ENCODE measurements at places on chromosomes 4 and X. TPM values are rescaled to one million over a fixed set of nuclear protein-coding genes. Genes with fewer than 3 reads are reported as not detected.

ERAS gene
- polyA plus RNA-seq, result not detected

MTMR8 gene
- 3.4 TPM for polyA plus RNA-seq

USP26 gene
- polyA plus RNA-seq, result not detected

FAM3A gene
- polyA plus RNA-seq, result 26.0 TPM

SLITRK2 gene
- not detected for polyA plus RNA-seq

KLHL13 gene
- polyA plus RNA-seq, result 2.7 TPM

ARR3 gene
- not detected for polyA plus RNA-seq

STPG2 gene
- not detected for polyA plus RNA-seq

BMPR1B gene
- polyA plus RNA-seq, result not detected

MGARP gene
- polyA plus RNA-seq, result 0.12 TPM

DSPP gene
- polyA plus RNA-seq, result not detected

MEPE gene
- polyA plus RNA-seq, result not detected

CCKAR gene
- not detected for polyA plus RNA-seq

ZFP92 gene
- polyA plus RNA-seq, result 0.19 TPM

CLTRN gene
- 0.83 TPM for polyA plus RNA-seq

TAF7L gene
- not detected for polyA plus RNA-seq

NAP1L3 gene
- 8.1 TPM for polyA plus RNA-seq

AREG gene
- polyA plus RNA-seq, result 0.98 TPM

ETDB gene
- not detected for polyA plus RNA-seq

PLXNA3 gene
- 0.27 TPM for polyA plus RNA-seq

RAI2 gene
- polyA plus RNA-seq, result 1.1 TPM

LPAR4 gene
- polyA plus RNA-seq, result not detected

SGCB gene
- polyA plus RNA-seq, result 4.3 TPM

TMEM131L gene
- 32.9 TPM for polyA plus RNA-seq

FAM47A gene
- polyA plus RNA-seq, result not detected

TCEAL6 gene
- polyA plus RNA-seq, result not detected

MAOB gene
- not detected for polyA plus RNA-seq

RPS6KA6 gene
- polyA plus RNA-seq, result not detected

GPR173 gene
- not detected for polyA plus RNA-seq

RIPPLY1 gene
- not detected for polyA plus RNA-seq

SLITRK4 gene
- polyA plus RNA-seq, result not detected

SLC10A6 gene
- not detected for polyA plus RNA-seq

CXCL13 gene
- polyA plus RNA-seq, result not detected

GLRA2 gene
- polyA plus RNA-seq, result not detected

COX7B2 gene
- not detected for polyA plus RNA-seq

NKX6-1 gene
- polyA plus RNA-seq, result not detected

ENAM gene
- polyA plus RNA-seq, result not detected

DCAF12L2 gene
- polyA plus RNA-seq, result not detected
